ENCODE measurements at places on chromosomes 2 and 18.
A peak's percentile ranks its signal among the peaks of the same experiment; 100 is the strongest.

GRCh38 chr2:195094330-195094729, 562.7 kb upstream of the SLC39A10 start:
- no peak for DNase-seq

GRCh38 chr2:85900366-85900765, 11.6 kb upstream of the ST3GAL5 start:
- DNase-seq: peak; percentile 50

- DNase-seq: no peak
Observed at GRCh38 chr2:234963773-234964615, 12.2 kb downstream of the SH3BP4 start.

DNA sequence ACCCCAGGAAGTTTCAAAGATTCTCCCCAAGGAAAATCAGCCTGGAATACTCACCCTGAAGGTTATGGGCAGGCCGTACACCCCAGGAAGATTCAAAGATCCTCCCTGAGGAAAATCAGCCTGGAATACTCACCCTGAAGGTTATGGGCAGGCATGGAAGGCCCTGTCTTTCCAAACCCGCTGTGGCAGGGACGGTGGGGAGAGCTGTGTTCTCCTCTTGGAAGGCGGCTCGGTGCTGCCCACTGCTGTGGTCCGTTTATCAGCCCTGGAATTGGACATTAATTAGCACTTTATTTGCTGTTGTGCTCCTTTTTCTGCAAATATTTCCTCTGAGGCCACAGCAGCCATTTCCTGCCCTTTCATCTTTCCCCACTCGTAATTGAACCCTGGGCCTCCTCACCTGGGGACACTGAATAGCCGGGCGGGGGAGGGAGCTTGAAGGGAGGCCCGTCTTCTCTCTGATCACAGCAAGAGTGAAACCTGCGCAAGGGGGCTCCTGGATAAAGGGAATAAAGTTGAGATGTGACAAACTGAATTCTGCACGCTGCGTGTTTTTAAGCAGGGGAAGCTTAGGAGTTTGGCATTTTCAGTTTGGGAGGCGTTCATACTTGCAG, 308.7 kb upstream of the SALL3 start:
- DNase-seq: no peak

DNA sequence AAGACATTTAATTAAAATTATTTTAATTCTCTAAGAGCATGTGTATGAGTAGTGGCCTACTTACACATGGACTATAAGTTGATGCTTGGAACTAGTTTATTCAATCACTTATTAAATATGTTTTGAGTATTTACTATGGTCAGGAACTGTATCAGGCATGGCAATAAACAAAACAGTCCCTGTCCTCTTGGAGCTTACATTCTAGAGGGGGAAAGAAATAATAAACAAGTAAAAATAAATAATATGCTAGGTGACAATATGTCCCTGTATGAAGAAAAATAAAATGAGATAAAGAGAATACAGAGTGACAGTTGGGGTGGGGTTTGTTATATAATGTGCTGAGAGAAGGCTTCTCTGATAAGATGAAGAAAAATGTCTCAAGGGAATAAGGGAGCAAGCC, 74.5 kb downstream of the MYO3B start:
- no peak for DNase-seq

GRCh38 chr2:95336406-95336805, 39.3 kb downstream of the KCNIP3 start:
- DNase-seq: no peak

DNA sequence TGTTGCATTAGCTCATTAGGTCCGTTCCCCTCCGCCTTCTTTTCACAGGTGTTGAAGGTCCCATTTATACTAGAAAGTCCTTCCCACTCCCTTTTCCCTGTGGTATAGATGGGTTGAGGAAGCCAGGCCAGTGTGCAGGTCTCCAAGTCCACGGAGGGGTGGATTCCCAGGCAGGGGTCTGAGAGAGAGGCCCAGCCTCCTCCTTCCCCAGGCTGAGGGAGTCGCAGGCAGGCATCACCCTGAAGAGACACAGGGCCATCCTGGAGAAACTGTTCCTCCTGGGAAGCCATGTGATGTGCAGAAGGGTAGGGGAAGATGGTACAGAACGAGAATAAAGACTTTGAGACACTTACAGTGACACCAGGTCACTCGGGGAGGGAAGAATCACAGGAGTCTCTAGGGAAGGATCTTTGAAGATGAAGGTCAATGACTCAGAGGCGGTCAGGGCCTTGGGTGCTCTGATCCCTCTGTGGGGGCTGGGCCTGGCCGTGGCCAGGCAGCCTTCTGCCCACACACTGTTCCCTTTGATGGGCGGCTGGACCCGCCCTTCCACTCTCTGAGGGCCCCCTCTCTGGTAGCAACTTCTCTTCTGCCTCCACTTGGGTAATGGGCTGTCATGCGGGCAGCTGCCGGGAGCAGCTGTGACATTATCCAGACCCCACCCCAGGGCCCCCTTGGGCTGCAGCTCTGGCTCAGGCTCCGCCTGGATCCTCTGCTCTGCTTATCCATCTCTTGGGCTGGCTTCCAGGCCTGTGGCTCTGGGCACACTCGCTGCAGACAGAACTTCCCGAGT, 45.1 kb downstream of the RHOB start:
- no peak for DNase-seq

- no peak for DNase-seq
Observed at GRCh38 chr2:105680357-105680756, 64.4 kb upstream of the NCK2 start.

DNA sequence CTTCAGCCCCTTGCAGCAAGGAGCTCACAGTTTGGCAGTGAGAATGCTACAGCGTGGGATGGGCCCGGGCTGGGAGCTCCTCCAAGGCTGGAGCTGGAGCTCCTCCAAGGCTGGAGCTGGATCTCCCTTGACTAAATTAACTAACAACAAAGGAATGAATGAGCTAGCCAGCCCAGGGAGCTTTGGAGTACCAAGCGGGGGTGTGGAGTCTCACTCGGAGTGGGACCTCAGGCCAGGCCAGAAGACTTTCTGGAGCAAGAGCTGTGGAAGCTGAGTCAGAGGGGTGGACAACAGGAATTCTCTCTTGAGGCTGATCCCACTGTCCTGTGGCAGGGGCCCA, 244.7 kb upstream of the HS6ST1 start:
- no peak for DNase-seq

Data from CD4-positive, CD25-positive, alpha-beta regulatory T cell (primary cell).